ENCODE measurements at places on chromosomes 2 and 18.

GRCh38 chr18:48045744-48046143 lies 115.3 kb upstream of the SMAD2 start:
- DNase-seq, result no peak

DNA sequence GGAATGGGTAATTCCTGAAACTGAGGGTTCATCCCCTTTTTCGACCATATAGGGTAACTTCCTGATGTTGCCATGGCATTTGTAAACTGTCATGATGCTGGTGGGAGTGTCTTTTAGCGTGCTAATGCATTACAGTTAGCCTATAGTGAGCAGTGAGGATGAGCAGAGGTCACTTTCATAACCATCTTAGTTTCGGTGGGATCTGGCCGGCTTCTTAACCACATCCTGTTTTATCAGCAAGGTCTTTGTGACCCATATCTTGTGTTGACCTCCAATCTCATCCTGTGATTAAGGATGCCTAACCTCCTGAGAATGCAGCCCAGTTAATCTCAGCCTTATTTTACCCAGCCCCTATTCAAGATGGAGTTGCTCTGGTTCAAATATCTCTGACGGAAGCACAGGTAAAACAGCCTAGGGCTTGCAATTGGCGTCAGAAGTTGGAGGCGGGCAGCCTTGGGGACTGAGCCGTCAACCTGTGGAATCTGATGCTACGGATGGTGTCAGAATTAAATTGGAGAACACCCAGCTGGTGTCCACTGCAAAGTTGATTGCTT lies 19.5 kb downstream of the RALBP1 start:
- DNase-seq, result no peak

DNA sequence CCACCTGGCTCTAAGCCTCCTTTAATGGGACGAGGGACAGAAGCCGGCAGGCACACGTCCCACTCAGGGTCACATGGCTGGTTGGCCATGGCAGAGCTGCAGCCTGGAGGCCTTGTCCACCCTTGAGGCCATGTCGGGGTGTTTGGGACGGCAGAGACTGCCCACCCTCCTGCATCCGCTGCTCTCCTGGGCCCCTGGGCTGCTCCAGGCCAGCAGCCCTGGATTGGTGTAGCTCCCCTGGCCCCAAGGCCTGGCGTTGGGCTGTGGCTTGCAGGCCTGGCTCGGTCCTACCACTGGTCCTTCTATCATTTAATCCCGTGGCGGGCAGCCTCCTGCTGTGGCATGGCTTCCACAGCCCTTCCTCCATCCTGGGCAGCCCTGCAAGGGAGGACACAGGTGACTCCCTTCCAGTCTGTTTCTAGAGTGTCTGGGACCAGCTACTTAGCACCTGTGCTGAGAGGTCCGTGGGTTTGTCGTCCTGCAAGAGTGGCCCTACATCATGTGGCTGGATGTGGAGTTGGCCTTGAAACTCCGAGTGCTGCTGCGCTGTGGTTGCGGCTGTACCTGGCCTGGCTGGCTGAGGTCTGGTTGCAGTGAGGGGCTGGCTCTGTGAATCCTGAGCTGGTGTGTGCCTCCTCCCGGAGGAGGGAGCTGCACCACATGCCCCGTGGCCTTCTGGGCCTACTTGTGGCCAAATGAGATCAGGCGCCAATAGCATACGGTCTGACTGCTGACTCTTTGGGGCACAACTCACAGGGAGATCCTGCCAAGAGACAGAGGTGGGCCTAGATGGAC lies 67.3 kb downstream of the SH3RF3 start:
- DNase-seq, result no peak

- no peak for DNase-seq
Observed at GRCh38 chr2:60168247-60168646, 385.2 kb downstream of the BCL11A start.

Data from NCI-H1694 treated with DMSO at 0.1 percent for 48 hours (cell line).